ENCODE measurements at places on chromosomes 3 and 15.

DNA sequence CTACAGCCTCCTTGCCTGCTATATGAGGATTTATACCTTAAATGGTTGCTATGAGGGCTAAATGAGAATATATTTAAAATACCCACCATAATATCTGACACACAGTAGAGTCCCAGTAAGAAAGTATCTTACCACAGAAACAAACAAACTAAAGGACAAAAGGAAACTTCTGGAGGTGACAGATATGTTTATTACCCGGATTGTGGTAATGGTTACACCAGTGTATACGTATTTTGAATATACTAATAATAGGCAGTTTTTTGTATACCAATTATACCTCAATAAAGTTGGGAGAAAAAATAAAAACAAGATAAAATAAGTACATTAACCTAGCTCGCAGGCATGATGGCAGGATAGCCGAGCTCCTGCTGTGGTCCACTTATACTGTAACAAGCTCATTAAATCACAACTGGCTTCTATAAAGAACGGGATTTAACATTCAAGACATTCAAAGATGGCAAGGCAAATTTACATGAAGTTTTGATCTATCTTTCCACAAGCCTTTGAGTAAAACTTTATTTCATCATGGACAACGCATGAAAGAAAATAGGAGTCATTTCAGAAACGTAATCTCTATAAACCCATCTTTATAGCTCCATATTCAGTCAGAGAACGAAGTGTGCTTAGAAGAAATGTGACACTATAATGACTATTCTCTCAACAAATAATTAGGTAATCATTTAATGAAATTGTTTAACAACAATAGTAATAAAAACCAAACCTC lies 1.5 kb downstream of the RPN1 start:
- no peak for DNase-seq

- DNase-seq: no peak
These were observed 6.1 kb upstream of the SFMBT1 start for GRCh38 chr3:53051929-53052328.

DNA sequence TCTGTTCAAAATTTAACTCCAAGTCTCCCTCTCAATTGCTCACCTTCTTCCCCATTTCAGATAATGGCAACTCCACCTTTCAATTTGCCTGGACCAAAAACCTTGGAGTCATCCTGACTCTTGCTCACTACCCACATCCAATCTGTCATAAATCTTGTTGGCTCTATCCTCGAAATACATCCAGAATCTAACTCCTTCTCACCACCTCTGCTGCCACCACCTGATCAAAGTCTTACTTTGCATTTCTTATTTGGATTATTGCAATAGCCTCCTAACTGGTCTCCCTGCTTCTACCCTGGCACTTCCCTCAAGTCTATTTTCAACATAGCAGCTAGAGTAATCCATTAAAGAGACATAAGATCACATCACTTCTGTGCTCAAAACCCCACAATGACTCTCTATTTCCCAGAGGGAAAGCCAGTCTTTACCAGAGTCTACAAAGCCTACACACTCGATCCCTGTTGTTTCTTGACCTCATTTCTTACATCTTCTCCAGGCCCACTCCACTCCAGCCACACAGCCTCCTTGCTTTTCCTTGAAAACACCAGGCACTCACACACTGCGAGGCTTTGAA lies 86.6 kb downstream of the GPR156 start:
- no peak for DNase-seq

- DNase-seq: no peak
These were observed 27.0 kb downstream of the PTH1R start for GRCh38 chr3:46904303-46905212.

DNA sequence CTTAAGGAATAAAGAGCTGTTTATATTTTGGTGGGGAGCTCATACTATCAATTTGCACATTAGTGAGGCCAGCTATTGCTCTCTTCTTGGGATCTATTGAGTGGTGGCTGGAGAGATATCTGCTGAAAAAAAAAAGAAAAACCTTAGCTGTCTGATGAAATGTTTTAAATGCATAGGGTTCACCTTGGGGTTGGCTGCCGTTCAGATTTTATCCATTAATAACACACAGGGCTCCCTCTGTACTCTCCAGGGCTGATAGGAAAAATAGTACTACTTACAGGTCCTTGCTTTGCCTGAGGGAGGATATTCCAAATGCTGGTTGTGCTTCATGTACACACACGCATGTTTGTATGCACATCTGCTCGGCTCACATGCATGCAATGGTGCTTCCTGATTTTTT lies 803.7 kb downstream of the MCTP2 start:
- no peak for DNase-seq

Measured in T-helper 17 cell (primary cell).